Activated CD4-positive, alpha-beta T cell treated with anti-CD3 and anti-CD28 coated beads, Interleukin-2, amount 10 ng/mL, durations not matched to agents 24 days and 14 days (primary cell): ENCODE measurements at places on chromosomes 1 and 21. TPM values are rescaled to one million over a fixed set of nuclear protein-coding genes. Genes with fewer than 3 reads are reported as not detected.

GRCh38 chr1:37634244-37634991, at the start of gene RSPO1:
RSPO1 (minus strand) TSS chr1:37634892; CDS start chr1:37629661, 5,231 bp downstream.
- H3K36me3 ChIP-seq = peaks cover 2% of the 10 kb centered on the region
- H3K27ac ChIP-seq = no peak within 1 kb of the TSS
- peaks cover 71% of the 10 kb centered on the region for H3K27me3 ChIP-seq
- no peak within 1 kb of the TSS for H3K4me3 ChIP-seq
- no peaks in the 10 kb centered on the region for H3K4me1 ChIP-seq

DNA sequence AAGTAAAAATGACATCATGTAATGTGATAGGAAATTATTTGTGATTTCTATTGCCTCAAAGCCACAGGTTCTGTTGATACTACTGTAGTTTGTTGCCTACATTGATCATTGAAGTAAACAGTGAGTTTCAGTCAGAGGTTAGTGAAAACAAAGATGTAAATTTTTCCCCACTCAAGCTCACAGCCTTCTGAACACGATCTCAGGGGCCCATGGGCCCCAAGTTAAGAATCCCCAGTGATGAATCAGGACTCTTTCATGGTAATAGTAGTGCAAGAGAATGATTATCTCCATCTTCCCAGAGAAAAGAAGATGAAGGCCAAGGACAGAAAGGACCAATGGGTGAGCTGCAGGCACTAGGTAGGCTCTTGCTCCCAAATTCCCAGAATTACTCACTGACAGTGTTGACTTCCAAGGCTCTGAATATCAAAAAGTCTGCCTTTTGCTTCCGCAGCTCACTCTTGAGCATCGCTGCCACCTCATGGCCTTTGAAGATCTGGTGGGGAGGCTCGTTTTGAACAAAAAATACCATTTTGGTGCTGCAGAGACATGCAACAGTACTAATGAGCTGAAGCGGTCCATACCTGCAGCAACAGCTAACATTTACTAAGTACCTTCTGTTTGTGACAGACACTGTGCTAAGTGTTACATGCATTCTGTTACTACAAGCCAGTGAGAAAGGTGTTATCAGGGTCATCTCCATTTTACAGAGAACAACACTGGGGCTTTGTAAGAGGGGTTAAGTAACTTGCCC, 113.3 kb downstream of the KIAA0319L start:
- H3K4me3 ChIP-seq = no peak overlapping the region
- H3K4me1 ChIP-seq = peaks cover 10% of the 10 kb centered on the region
- H3K36me3 ChIP-seq = peaks cover 37% of the 10 kb centered on the region

DNA sequence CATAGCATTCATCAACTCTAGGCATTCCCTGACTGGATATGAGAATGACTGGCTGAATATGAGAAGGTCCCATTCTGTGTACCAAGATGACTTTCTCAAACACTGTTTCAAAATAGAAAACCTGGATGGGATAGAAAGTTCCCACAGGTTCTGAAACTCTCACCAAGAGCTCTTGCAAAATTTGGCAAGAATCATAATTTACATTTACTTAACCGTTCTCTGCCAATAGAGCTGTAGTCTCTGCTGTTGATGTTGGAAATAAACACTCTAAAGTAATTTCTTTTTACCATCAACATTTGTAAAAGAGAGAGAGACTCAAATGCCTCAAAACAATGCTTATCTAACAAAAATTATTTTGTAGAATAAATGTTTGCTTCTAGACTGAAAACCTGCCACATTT, 221.1 kb downstream of the LMO4 start:
- no peak overlapping the region for H3K27ac ChIP-seq
- H3K27me3 ChIP-seq = no peaks in the 10 kb centered on the region
- H3K36me3 ChIP-seq = no peaks in the 10 kb centered on the region
- DNase-seq = no peak

DNA sequence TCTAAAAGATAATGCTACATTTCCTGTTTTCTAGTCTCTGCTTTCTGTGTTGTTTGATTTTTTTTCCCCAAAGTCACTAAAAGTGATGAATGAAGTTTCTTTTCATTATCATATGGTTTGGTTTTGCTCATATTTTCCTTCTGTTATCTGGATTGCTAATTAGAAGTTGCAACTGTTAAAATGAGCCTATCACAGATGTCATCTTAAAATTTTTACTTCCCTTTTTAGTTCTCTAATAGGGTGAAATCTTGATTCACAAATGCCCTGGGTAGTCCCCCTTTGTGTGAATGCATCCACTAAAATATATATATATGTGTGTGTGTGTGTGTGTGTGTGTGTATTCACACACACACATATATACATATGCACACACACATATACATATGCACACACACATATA, 144.1 kb downstream of the GREM2 start:
- no peaks in the 10 kb centered on the region for H3K4me1 ChIP-seq
- H3K4me3 ChIP-seq = no peak overlapping the region
- no peak overlapping the region for H3K27ac ChIP-seq
- no peaks in the 10 kb centered on the region for H3K36me3 ChIP-seq
- no peak for DNase-seq

The GNG12 gene
- 0.05 TPM in 2 replicates for total RNA-seq

The CHRM3 gene
- not detected in 2 replicates for total RNA-seq

The TMEM54 gene
- 0.89 and 1.4 TPM in 2 replicates for total RNA-seq
